Mesothelial cell of epicardium (in vitro differentiated cells): ENCODE measurements at places on chromosomes 1 and 21.

DNA sequence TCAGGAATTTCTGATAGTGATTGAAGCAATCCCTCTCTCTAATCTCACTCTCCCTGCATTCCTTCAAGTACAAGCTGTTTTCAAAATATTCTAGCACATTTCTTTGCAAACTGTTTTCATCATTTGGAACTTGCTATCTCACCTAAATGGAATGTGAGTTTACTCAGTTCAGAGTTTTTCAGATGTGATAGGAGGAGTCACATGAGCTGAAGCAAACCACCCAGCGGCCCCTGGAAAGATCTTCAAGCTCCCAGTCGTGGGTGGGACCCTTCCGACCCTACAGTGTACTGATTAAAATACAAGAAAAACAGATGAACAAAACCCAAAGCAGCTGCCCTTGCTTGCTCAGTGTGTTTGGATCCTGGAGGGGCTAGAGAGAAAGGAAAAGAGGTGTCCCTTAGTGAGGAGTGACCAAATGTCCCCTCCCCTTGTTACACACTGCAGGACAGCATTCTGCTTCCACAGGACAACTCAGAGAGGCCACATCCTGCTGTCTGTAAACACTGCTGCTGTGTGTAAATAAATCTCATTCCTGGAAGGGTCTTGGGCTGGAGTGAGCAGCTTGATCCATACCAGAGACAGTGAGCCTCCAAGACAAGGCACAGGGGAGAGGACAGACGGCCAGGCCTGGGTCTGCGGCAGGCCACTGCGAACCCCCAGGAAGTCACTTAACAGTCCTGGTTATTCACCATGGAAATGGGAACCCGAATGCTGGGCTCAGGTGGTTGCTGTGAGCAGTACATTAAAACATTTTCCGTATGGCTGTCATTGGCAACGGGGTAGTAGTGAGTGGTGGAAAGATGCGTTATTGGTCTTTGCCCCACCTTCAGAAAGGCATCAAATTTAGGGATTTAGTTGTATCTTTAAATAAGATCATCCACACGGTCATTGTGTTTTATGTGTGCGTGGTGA, 229.2 kb downstream of the RHOU start:
- peak; percentile 60 for DNase-seq

DNA sequence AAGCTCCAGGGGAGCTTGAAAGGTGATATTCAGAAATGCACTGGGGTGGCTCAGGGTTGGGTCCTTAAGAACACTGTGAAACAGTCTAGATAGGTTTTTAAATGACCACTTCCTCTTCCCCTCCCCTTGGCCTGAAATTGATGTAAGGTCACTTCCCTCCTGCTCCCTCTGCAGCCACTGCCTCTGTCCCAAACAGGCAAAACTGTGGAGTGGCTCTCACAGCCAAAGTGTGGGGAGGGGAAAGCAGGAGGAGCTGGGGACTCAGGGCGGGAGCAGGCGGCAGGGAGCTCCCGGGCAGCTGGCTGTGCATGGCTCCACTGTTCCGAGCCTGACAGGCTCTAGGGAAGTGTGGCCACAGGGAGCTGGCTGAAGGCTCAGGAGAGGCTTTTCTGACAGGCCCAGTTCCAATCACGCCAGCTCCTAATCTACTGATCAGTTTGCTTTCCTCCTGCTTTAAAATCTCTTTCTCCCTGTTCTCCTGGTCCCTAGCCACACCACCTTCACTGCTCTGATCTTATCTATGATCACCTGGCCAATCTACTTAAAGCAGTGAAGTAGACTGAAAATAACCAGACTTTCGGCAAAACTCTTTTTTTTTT, 5.1 kb upstream of the CSRP1 start:
- DNase-seq: no peak

GRCh38 chr1:216958569-216958968, 235.3 kb upstream of the ESRRG start:
- DNase-seq: no peak

DNA sequence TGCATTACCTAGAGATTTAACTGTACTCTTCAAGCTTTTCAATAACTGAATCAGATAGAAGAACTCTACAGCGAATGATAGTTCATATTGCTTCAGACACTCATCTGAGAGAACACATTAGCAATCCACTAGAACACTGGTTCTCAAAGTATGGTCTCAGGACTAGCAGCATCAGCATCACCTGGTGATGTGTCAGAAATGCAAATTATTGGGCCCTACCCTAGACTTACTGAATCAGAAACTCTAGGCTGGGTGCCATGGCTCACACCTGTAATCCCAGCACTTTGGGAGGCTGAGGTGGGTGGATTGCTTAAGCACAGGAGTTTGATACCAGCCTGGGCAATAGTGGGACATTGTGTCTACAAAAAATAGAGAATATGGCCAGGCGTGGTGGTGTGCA, 24.9 kb upstream of the GLIS1 start:
- no peak for DNase-seq

DNA sequence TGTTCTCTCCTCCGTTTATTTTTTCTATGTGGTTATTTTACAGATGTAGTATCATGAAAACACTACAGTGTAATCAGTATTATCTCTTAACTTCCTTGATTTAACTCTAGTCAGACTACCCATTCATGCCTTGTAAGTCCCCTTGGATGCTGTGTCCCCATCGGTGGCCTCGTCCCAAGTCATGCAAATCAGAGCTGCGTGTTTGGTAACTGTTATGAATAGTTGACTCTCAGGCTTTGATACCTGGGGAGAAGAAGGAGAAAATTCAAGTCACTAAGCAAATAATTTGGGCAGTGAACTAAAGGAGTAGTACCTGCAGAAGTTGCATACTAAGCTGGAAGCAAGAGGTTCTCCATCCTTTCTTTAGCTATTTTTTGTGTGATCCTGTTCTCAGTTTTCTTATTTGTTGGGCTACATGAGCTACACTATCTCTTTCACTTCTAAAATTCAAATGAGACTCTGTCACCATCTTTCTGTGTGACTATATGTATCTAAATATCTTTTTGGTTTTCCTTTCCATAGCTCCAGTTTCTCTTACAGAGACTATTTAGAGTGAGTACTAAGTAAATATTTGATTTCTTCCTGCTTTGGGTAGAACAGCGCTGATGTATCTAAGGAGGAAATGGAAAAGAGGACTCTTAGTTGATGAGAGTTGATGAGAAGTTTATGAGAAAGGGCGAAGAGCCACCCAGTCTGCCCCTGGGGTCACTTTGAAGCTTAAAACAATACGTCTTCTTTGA, 50.9 kb downstream of the VANGL2 start:
- no peak for DNase-seq

- DNase-seq: no peak
Observed at GRCh38 chr1:11729498-11730428, 6.2 kb upstream of the AGTRAP start.

- DNase-seq: no peak
Observed at GRCh38 chr1:196910215-196910614, 22.4 kb downstream of the CFHR4 start.

DNA sequence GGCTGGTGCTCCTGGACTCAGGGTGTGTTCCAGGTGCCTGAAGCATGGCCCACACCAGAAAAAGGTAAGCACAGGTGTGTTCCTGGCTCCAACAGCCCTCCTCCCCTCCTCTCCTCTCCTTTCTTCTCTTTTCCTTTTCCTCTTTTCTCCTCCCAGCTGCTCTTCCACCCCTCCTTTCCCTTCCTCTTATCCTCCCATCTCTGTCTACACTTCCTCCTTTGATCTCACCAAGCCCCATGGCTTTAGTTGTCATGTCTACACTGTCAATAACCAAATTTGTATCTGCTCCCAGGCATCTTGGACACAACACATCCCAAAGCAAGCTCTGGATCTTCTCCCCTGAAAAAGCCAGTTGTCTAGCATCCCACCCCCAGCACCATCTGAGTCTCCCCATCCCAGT, 56.7 kb upstream of the LAPTM5 start:
- no peak for DNase-seq

GRCh38 chr1:8679395-8679800, 138.0 kb downstream of the RERE start:
- no peak for DNase-seq

DNA sequence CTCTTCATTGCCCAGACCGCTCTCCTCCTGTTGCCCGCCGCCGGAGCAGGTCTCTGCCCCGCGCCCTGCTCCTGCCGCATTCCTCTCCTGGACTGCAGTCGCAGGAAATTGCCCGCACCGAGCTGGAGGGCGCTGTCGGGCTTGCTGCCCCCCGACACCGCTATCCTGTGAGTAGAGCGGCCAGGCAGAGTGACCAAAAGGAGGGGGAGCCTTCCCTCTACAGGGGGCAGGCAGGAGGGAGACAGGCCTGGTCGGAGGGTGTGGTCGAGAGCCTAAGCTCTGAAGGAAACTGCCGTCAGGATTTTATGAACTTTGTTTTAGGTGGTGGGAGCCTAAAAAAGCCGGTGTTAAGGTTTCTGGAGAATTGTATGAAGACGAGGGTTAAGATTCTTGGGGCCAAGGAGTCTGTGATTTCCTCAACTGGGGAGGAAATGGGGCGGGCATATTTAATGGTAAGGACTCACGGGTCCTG, 517 bp downstream of the LRIG2 start:
- DNase-seq: peak; percentile 45

- no peak for DNase-seq
Observed at GRCh38 chr1:220887520-220888416, 8.5 kb downstream of the HLX start.

GRCh38 chr1:91754816-91755580, 131.0 kb downstream of the TGFBR3 start:
- DNase-seq: no peak

DNA sequence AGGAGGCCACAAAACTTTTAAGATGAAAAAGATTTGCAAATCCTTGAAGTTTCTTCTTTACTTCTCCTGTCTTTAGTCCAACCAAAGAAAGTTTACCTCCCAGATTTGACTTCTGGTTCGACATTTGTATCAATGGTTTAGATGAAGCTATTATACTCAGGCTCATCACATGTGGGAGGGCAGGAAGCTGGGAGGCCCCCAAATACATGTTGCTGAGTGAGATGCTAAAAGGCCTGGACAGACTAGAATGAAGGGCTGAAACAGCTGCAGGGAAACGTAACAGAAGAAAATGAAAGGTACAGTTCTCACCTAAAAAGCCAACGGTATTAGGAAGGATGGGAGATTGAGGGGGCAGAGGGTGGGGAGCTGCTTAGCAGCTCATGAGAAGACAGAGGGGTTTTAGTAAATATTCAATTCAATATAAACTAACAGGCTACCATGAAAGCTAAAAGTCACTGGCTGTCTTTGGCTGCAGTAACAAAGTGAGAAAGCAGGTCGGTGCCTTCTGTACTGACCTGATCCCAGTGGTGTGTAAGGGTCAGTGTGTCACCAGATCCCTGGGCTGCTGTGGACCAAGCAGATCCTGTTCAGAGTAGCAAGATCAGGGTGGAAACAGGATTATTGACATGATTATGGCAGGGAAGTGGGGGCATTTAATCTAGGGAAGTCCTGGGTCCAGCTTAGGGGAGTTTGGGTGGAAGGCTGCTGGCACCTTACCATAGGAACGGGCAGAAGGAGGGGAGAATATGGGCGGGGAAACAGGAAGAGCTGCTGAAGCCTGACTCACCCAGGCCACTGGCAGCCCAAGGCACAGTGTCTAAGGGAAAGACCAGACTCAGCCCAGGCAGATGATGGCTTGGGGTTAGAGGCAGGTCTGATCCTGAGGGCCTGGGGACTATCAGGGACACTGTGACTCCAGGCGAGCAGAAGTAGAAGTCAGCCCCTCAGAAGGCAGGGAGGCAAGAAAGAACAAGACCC, 60.4 kb downstream of the KCNN3 start:
- DNase-seq: no peak

GRCh38 chr1:167305706-167306277, 85.1 kb downstream of the POU2F1 start:
- no peak for DNase-seq

GRCh38 chr1:4085546-4085945, 185.5 kb upstream of the C1orf174 start:
- DNase-seq: no peak

- no peak for DNase-seq
Observed at GRCh38 chr1:212975111-212975918, 25.0 kb downstream of the VASH2 start.

- DNase-seq: no peak
Observed at GRCh38 chr21:36806103-36806502, 107.2 kb downstream of the SIM2 start.

- no peak for DNase-seq
Observed at GRCh38 chr21:45323487-45324311, 36.0 kb upstream of the POFUT2 start.

- no peak for DNase-seq
Observed at GRCh38 chr1:61925591-61926298, 183.5 kb downstream of the PATJ start.

DNA sequence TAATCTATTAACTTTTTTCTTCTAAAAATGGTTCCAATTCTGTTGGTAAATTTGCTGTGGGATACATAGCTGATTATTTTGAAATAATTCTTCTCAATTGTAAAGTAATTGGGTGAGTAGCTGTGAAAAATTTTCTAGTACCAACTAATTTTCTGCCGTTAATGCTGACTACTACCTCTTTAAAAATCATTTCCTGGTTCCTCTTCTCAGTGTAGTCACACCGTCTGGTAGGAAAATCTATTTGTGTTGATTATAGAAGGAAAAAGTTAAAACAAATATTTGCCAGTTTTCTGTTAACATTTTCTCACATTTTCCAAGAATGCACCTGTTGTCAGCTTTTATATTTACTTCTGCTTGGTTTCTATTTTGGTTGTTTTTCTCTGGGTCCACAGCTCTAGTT, 82.0 kb downstream of the MAP3K21 start:
- DNase-seq: no peak

- DNase-seq: no peak
Observed at GRCh38 chr1:61173118-61173517, 90.8 kb downstream of the NFIA start.

DNA sequence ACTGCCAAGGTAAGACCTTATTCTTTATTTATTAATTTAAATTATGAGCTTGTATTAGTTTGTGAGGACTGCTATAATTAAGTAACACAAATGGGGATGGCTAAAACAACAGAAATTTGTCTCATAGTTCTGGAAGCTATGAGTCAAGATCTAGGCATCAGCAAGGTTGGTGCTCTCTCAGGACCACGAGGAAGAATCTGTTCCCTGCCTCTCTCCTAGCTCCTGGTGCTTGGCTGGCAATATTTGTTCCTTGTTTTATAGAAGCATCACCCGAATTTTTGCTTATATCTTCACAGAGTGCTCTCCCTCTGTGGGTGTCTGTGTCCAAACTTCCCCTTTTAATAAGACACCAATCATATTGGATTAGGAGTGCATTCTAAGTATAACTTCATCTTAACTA, 41.4 kb upstream of the CCDC190 start:
- DNase-seq: no peak

GRCh38 chr1:12180315-12180714, 13.5 kb downstream of the TNFRSF1B start:
- DNase-seq: no peak

GRCh38 chr1:154221278-154222001, 685 bp downstream of the UBAP2L start:
- DNase-seq: peak; percentile 73
